ENCODE measurements at places on chromosomes 16 and 17.

DNA sequence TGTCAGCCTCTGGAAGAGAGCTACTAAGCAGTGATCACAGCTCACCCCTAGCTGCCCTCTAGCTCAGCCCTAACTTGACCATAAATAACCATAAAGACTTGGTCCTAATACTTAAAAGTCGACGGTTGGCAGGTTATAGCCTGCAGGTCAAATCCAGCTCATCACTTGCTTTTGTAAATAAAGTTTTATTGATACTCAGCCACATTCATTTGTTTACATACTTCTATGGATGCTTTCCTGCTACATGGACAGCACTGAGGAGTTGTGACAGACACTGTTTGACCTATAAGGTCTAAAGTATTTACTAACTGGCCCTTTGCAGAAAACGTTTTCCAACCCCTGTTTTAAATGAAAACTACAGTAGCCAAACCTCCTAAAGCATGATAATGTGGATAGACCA lies 151.6 kb upstream of the ASIC2 start:
- no peak for DNase-seq

DNA sequence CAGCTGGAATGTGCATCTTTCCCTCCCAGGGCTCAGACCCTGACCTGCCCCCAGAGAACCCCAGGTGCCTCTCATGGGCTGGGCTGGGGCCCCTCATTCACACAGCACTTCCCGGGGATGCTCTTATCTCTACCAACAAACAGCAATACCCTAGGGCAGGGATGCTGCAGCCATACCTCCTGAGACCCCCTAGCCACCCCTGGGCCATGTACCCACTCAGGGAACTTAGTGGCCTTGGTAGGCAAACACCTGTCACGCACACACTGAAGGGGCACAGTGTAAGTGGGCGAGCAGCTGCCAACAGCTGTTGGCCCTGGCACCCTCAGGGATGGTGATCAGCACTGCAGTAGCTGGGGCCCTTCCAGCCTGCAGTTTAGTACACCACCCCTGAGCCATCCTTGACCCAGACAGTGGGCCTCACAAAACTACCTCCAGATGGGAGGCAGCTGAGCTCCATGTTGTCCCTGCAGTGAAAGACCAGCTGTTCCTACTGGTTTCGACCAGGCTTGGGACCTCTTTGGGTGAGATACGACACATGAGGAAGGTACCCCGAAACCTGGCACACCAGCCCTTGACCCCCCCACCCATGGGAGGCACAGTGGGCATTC lies 1723.6 kb downstream of the TP53TG3F start:
- DNase-seq: peak; percentile 70

DNA sequence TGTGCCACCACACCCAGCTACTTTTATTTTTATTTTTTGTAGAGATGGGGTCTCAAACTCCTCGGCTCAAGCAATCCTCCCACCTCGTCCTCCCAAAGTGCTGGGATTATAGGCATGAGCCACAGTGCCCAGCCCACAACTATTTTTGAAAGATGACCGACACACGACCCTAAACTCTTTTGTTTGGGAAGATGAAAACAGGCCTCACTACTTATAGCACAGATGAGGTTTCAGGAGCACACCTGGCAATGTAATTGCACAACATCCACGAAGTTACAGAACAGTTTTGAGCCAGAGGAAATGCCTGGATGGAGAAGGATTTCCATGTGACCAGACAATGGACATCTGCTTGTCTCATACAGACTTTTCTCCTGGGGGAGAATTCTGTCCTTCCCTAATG lies 43.4 kb upstream of the PRSS54 start:
- DNase-seq: no peak

DNA sequence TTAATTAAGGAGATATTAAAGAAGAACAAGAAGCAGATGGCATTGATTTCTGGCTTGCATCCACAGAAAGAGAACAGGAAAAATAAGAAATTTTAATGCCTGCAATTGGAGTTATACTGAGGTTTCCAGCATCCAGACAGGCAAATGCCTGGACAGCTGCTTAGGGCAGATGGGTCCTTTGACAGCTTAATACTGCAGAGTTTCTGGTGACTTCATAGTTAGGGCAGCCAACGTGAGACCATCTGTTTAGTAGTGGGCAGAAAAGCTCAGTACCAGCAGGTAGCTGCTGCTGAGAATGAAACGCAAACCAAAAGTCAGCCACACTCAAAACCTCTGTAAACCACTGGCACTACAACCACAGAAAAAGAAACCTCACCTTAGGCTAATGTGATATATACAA lies 109.8 kb downstream of the CDK5R1 start:
- no peak for DNase-seq

DNA sequence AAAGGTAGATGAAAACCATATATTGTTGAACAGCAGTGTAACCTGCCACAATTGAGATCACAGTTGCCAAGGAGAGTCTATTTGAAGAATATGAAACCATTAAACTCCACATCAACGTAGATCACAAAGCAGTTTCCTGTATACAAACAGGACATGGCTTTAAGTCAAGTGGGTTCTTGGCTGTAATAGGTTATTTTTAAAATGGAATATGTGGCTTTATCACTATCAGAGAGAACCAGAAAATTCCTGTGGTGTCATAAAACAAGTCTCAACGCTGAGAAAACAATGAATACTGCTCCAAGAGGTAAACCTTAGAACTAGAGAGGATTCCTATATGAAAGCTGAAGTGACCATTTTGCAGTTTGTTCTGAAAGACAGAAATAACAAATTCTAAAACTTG lies 999.7 kb downstream of the CDH11 start:
- no peak for DNase-seq

DNA sequence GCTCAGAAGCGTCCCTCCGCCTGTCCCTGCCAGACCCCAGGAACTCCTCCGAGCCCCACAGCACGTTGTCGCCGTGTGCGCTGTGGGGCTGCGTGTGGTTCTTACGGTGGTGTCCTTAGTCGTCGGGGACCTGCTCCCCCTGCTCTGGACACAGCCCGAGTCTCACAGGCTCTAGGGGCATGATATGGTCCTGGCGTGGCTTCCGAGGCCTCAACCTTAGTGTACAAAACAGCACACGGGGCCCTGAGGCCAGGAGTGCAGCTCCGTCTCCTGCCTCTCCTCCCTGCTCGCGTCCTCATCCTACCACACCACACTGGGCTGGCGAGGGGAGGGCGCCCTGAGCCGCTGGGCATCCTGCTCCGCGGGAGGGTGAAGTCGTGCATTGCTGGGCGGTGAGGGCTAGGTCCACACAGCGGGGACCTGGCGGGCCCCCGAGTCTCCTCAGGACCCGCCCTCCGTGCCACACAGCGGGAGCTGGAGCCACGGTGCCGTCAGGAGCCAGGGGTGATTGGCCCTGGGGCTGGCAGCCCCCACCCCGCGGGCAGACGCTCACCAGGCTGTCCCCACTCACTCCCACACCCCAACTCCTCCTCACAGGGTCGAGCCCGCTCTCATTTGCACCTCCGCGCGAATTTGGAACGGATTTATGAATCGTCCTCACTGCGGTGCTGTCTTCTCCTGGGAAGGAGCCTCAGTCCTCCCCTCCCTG lies 1.2 kb upstream of the MAFG start:
- no peak for DNase-seq

DNA sequence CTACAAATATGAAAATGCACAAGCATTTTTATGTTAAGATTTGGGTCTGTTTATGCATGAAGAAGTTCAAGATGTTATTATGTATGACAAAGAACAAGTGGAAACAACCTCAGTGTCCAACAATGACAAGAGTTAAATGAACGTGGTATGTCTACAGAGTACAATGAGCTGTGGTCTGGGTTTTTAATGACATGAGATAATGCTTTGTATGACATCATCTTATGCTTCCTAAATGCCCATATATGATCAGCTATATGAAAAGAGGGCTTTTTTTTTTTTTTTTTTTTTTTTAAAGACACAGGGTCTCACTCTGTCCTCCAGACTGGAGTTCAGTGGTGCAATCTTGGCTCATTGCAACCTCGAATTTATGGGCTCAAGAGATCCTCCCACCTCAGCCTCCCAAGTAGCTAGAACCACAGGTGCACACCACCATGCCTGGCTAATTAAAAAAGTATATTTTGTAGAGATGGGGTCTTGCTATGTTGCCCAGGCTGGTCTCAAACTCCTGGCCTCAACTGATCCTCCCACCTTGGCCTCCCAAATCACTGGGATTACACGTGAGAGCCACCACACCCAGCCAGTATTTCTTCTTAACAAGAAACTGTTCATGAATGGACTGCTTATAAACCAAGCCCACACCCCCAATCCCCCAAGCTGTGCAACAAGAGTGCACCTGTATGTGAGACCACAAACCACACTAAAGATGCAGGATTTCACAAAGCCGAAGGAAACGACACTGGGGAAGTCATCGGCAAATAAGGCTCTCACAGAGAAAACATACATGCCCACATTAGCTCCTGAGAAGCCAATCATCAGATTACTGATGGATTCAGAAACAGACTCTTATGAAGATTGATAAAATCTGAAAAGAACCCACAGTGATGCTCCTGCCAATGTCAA lies 114.5 kb downstream of the CPPED1 start:
- no peak for DNase-seq

All from lower leg skin (tissue), 4 donors.